ENCODE measurements at places on chromosomes 2 and 18.

DNA sequence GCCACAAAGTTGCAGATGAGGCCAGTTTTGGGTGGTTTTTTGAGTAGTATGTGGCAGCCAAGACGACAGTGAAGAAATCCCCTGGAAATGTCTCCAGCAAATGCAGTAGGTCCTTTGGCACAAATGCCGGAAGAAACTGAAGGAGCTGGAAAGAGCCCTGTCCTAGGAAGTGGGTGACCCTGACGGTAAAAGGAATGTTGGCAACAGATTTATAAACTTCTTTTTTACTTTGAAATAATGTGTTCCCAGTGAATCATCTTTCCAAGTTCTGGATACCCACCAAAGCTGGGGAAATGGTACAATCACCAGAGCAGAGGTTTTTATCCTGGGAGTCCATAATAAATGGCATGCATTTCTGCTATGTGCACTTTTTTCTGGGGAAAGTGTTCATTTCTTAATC is 112.9 kb downstream of the CSRNP3 start:
- no peak for DNase-seq

GRCh38 chr2:193103064-193103463 is 908.3 kb upstream of the TMEFF2 start:
- no peak for DNase-seq

GRCh38 chr2:47916412-47916811 is 10.1 kb upstream of the FBXO11 start:
- no peak for DNase-seq

DNA sequence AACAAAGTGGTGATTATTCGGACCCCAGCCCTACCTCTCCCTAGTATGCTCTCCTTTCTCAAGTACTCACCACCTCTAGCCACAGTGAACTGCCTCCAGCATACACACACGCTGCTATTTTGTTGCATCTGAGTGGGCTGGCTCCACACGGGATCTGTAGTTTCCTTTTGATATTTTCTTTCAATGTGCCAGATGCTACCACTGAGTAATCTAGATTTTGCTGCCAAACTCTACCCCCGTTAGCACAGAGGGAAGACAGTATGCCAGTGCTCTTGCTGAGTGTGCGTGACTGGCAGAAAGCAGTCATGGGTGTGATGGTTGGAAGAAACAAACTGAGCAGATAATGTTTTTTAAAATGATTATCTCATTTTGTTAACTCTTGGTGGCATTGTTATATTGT is 11.6 kb downstream of the CFLAR start:
- no peak for DNase-seq

DNA sequence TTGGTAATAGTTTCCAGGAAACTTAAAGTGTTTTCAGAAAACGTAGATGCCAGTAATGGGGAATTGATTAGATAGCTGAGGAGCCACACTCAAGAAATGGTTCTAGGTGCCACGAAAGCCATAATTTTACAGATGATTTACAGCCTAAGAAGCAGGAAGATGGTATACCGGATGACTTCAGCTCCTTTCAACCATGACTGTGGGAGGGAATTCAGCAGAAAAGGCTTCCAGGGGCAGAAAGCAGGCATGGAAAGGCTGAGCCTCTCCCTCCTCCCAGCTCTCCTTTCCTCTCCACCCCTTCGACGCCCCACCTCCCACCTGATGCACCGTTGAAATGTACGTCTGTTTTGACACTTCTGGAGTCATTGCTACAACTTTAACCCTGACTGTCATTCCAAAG is 68.6 kb upstream of the SMIM21 start:
- DNase-seq, result no peak

Measured in NCI-H2029 (cell line).